ENCODE measurements at places on chromosomes 7 and 10.

DNA sequence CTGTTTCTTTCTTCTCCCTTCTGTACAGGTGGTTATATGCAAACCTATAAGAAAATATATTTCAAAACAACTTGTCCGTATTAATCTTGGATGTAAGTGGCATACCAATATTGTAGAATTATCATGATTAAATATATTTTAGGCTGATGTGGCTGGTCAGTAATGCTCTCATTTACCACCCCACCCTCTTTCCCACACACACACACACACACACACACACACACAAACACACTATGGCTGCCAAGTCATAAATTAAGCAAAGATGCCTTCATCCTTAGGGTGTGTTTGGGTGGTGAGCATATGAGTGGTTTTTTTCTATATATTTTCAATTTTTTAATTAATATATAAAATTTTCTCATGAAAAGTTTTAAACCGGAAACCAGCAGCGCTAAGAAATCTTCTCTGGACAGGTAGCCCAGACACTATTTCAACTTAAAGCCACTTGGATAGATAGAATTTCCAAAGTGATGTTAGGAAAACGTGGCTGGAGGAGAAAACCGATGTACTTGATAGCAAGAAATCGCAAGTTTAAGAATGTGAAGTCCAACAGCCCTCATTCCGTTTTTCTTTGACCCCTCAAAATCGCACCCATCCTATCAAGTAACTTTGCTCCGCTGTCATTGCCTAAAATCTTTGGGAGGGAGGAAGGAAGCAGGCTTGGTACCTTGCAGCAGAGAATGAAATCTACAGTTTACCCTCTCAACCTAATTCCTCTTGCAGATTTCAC lies 171.7 kb downstream of the FAM107B start:
- DNase-seq: no peak

GRCh38 chr7:154868921-154869320 lies 134.0 kb downstream of the PAXIP1 start:
- DNase-seq: no peak

- DNase-seq: no peak
These were observed 2.8 kb upstream of the FAM53B start for GRCh38 chr10:124746992-124747391.

DNA sequence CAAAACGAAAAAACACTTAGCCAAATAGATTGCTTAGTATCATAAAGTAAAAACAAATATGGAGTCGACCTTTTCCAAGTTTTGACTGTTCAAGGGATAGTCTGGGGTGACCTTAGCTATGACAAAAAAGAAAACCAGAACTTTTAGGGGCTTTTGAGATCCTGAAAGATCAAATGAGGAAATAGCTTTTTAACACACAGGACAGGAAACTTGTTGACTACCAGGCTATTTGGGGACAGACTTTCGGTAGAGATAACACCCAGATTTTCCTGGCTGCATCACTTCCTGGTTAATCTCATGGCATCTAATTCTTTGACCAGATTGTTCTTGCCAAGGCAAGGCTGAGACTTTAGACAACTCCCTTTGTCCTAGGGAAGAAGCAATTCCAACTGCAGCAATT lies 34.5 kb upstream of the EGR2 start:
- DNase-seq: no peak

DNA sequence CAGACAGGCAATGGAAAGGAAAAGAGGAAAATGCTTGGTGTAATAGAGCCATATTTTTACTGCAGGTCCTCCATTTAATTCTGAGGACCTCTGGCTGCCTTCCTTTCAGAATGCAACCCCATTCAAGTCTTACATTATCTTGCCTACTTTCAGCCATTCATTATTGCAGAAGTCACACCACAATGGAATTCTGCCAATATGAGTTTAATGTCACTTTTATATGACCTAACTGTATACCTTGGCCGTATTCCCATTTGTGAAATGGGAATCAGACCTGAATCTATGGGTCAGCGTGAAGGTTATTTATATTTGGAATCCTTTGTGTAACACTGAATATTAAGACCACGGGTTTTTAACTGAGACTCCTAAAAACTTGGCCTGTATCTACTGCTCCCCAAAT lies 241.7 kb upstream of the AOAH start:
- no peak for DNase-seq

DNA sequence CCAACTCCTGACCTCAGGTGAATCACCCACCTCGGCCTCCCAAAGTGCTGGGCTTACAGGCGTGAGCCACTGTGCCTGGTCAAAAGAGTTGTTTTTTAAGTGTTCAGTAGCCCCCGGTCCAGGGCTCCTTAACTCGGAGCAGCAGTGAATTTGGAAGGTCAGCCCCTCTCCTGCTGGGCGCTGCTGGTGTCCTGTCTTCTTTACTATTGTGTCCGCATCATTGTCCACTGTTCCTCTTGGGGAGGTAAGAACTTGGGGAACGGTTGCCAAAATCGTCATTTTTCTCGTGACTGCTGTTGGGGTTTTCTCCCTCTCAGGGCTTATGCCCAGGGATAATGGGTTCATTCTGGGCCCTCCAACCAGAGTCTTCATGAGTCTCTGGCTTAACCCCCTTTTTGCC lies 46.7 kb downstream of the CAMK1D start:
- no peak for DNase-seq

- DNase-seq: no peak
These were observed 5.0 kb downstream of the LRRC27 start for GRCh38 chr10:132336919-132337407.

DNA sequence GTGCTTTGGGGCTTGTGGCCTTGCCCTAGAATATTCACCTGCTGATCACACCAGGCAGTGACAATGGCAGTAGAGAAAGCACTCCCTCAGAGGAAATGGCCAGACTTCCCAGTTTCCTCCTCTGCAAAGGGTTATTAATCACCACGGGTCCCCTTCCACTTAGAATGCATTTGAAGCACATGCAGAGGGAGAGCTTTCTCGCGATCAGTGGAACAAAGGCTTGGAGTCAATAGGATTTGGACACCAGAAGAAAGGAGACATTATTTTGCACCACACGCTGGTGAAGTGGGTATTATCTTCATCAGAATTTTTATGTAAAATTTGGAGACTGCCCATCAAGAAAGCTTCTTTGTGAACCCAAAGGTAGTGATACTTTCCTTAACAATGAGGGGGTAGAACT lies 35.4 kb upstream of the INHBA start:
- DNase-seq: no peak

DNA sequence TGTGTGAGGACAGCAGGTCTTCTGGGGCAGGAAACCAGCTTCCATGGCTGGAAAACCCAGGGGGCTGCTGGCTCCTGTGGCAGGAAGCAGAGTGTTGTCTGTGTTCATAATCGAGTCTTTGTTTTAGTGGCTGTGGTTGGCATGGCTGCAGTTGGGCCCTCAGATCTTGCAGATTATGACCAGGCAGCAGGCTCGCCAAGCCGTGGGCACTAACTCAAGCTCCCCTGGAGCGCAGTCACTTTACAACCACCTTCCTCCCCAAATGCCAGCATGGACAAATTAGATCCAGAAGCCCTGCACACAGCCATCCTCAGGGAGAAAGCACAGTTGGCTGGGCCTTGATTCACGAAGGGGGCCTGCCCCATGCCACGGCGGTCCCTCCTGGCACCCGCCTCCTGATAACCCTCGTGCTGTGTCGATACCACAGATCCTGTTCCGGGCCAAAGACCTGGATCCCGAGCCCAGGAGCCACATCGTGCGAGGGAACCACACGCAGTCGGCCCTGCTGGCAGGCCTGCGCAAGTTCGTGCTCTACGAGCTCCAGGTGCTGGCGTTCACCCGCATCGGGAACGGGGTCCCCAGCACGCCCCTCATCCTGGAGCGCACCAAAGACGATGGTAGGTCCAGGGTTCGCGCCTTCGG lies 552.5 kb upstream of the FOXK1 start:
- DNase-seq: no peak

DNA sequence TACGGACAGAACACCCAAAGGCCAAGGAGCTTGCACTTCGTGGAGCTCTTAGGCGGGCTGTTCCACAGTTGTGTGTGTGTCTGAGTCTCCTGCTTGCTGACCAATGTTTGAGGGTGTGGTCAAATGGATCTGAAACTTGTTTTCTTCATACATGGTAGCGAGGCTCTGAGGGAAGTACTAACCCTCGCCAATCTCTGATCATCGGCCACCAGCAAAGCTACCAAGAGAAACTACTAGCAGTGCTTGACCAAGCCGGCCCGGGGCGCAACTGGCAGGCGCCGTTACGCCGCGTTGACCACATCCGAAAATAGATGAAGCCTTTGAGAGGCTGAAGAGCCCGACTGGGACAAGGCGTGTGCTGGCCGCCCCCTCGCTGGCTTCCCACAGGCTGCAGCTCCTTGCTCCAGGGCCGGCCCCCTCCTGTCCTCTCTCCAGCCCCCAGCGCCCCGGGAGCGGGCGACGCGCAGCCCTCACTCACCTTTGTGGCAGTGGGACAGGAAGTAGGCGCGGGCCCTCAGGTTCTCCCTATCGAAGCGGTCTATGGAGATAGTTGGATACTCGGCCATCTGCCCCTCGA lies 384 bp downstream of the DCLRE1C start:
- no peak for DNase-seq

DNA sequence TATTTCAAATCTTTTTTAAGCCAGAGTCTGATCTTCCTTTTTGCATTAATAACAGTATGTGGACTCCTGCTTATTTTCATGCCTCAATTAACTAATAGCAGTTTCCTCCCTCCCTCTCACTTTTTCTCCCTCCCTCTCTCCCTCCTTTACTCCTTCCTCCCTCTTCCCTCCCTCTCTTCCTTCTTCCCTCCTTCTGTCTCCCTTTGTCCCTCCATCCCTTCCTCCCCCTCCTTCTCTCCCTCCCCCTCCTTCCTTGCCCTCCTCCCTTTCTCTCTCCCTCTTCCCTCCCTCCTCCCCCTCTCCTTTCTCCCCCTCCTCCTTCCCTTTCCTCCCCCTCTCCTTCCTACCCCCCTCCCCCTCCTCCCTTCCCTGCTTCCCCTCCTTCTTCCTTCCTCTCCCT lies 2.0 kb downstream of the ZCWPW1 start:
- no peak for DNase-seq

GRCh38 chr7:105228555-105228954 lies 160.2 kb downstream of the SRPK2 start:
- DNase-seq: no peak

DNA sequence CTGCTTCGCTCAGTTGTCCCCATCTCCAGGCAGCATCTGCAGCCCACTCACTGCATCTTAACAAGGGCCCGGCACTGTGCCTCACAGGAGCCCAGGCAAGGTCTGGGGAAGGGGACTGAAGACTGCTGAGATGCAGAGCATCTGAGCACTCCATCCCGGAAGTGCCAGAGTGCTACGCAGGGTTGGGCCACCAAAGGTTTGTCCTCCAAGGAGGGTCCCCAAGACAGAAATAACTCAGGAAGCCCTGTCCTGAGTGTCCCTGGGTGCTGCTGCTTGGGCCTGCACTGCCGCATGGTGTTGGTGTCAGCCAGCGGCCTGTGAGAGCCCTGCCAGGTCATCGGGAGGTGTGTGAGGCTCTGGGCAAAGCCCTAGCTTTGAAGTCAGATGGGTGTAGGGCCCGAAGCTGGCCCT lies 288.2 kb upstream of the ZMIZ1 start:
- DNase-seq: no peak

DNA sequence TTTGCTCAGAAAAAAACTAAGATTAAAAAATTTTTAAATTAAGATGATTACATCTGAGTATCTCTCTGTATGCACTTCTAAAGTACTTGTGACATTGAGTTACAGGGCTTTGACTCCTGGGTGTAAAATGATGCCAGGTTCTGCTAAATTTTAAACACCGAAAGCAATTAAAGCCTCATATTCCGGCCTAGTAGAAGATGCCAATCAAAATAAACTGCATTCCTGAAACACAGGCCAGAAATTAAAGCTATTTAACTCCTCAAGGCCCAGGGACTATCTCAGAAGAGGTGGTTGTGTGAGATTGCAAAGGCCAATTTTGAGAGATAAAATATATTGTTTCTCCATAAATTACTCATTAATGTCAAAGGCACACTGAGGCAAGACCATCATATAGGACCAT lies 388.3 kb downstream of the KIF20B start:
- no peak for DNase-seq

- DNase-seq: peak; percentile 13
These were observed 144.9 kb upstream of the HDAC9 start for GRCh38 chr7:18350678-18351077.

DNA sequence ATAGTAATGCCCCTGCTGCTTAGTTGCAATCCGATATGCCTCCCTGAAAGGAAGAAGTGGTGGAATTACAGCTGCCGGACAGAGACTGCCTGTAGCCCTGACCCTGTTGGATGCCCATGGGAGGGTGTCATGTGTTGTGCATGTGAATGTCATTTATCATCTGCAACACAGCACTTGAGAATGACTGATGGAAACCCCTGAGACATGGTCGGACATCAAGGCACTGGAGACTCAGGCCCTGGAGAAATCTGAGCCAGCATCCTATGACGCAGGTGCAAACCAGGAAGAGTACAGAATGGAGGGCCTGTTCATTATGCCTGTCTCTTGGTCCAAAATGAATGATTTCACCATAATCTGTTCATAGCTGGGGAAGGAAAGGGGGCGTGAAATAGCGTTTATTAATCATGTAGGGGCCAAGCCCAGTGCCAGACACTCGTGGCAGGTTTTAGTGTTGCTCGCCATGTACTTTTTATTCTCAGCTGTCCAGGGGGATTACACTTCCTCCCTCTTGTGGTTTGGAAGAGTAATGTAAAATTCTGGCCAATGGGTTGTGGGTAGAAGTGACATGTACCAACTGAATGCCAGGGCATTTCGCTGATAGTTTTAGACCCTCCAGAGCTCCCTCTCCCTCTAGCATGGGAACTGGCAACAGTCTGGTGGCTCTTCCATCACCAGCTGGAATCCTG lies 23.0 kb upstream of the LEP start:
- DNase-seq: no peak

DNA sequence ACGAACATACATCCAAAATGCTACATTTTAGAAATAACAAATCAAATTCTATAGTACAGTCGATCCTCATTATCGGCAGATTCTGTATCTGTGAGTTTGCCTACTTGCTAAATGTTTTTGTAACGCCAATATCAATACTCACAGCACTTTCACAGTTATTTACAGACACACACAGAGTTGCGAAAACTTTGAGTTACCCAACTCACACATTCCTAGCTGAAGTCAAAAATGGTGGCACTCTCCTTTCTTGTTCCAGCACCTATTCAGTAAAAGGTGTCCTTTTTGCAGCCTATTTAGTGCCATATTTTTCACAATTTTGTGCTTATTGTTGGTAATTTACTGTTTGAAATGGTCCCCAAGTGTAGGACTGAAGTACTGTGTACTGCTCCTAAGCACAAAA lies 161.7 kb downstream of the AKR1D1 start:
- DNase-seq: no peak

- no peak for DNase-seq
These were observed 132.2 kb upstream of the NPVF start for GRCh38 chr7:25360451-25360850.

All from BE2C (cell line).